A549 (cell line): ENCODE measurements at places on chromosomes 3 and 15. TPM values are rescaled to one million over a fixed set of nuclear protein-coding genes. Genes with fewer than 3 reads are reported as not detected.

GRCh38 chr15:55799291-55800212 lies 56.6 kb upstream of the PRTG start:
- DNase-seq: peak; percentile 63

The CCR9 gene
- polyA plus RNA-seq: not detected in 3 replicates

DNA sequence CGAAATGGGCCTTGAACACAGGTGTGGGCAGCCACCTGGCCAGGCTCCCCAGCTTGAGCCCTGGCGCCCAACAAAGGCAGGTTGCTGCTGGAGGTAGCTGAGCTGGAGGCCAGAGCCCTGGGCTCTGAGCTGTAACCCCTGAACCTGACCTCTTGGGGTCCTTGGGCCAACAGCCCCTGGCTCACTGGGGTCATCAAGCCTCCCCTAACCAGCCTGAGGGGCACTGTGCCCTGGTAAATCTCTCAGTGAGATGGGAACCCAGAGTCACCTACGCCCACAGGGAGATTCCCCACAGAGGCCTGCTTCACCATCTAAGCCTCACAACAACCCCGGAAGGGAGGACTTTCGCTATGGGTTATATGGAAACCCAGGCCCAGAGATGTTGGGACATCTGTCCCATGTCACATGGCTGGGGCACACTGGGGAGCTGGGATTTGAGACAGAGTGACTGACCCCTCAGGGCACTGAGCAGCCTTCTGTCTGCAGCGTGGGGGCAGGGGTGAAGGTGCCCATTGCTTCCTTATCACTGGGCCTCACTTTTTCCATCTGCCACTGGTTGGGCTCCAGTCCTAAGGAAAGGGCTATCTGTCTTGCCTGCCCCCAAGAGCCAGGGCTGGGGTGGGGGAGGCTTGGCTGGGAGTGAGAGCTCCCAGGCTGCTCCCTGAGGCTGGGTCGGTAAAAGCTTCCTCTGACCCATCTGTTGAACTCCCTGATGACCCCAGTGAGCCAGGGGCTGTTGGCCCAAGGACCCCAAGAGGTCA lies 59.1 kb downstream of the IQSEC1 start:
- DNase-seq: no peak

DNA sequence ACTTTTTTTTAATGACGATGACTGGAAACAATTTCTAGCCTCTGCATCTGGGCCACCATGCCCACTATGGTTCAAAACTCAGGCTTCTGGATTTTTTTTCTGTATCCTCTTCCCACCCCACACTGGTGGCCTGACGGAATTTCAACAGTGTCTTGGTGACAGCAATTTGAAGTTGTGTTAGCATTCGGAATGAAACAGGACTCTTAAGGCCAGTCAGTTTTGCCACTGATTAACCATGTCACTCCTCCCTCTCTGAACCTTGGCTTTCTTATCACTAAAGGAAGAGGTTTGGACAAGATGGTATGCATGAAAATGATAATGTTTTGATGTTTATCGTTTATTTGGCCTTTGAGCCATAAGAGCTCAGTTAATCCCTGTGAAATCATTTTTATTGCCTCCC lies 41.6 kb upstream of the BDH1 start:
- no peak for DNase-seq

GRCh38 chr15:76150513-76150912 lies 90.7 kb downstream of the TMEM266 start:
- DNase-seq: no peak

The CPA3 gene
- polyA plus RNA-seq: not detected in 3 replicates

The DAZL gene
- not detected in 3 replicates for polyA plus RNA-seq

GRCh38 chr15:28975766-28976179 lies 90.0 kb downstream of the APBA2 start:
- peak; percentile 69 for DNase-seq

GRCh38 chr3:113055961-113056360 lies 65.2 kb downstream of the GTPBP8 start:
- DNase-seq: no peak

The BOC gene
- 3.4 to 4.0 TPM (median 3.6 TPM) in 3 replicates for polyA plus RNA-seq

GRCh38 chr3:55828712-55829111 lies 341.6 kb upstream of the WNT5A start:
- no peak for DNase-seq

DNA sequence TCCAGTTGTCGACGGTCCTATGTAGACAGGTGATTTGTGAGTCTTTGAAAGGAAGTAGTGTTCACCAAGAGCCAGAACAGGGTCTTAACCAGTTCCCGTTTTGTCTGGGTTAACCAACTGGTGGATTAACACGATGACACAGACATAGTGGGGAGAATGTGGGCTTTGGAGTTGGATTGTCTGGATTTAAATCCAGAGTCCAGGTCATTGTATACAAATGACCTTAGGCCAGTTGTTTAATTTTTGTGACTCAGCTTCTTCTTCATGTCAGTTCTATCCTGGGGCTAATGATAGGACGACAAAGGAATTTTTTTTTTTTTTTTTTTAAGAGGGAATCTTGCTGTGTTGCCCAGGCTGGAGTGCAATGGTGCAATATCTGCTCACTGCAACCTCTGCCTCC lies 126.7 kb downstream of the LPP start:
- DNase-seq: no peak

DNA sequence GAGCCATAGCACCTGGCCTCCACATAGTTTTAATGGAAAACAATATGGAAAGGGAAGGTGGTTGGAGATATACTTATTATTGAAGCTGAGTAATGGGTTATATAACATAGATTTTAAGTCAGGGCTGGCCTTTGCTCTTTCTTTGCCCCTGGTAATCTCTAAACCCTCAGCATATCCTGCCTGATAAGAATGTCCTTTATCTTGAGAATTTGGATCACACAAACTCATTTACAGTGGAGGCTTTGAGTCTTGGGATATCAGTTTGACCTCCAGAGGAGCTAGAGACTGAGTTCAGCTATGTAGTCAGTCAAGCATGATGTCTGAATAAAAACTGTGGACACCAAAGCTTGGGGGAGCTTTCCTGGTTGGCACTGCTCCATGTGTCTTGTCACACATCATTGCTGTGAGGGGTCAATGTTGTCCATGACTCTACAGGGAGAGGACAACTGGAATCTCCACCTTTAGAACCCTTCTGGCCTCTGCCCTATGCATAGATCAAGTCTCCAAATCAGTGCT lies 9.0 kb upstream of the C3orf33 start:
- DNase-seq: no peak

DNA sequence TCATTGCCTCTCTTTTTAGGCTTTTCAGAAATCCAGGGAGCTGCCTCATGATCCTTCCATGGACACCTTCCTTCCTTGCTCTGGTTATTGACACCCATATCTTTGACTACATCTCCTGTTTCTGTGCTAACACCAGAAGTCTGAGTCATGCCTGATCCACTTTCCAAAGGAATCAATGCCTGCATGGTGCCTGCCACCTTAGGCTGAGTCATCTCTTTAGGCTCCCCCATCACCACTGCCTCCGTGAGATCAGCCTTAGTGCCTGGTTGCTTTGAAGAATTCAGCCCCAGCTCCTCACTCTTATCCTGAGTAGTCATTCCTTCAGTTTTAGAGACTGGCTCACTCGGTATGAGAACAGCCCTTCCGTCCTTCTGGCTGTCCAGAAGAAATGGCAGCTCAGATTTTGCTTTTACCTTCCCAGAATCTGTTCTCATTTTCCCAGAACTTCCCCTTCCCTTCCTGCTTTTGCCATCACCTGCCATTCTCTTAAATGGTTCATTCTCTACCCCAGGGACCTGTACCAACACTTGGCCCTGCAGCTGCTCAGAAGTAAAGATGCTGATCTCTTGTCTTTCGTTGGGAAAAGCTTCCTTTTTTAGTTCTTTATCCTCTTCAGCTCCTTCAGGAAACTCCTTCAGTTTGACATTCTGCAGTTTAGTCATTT lies 105.3 kb downstream of the MAP4 start:
- DNase-seq: peak; percentile 15

The SNX22 gene
- 0.73 to 1.1 TPM (median 0.91 TPM) in 3 replicates for polyA plus RNA-seq

GRCh38 chr3:16604433-16604832 lies 790 bp downstream of the DAZL start:
- no peak for DNase-seq

The CPLX3 gene
- polyA plus RNA-seq: not detected in 3 replicates

The CHDH gene
- polyA plus RNA-seq: 2.1 to 3.3 TPM (median 2.8 TPM) in 3 replicates

The VWA5B2 gene
- 0.37 to 0.48 TPM (median 0.47 TPM) in 3 replicates for polyA plus RNA-seq

The UCN2 gene
- 14.1 to 15.9 TPM (median 15.6 TPM) in 3 replicates for polyA plus RNA-seq

- DNase-seq: no peak
Measured at GRCh38 chr3:14374444-14374883, 27.9 kb upstream of the SLC6A6 start.

DNA sequence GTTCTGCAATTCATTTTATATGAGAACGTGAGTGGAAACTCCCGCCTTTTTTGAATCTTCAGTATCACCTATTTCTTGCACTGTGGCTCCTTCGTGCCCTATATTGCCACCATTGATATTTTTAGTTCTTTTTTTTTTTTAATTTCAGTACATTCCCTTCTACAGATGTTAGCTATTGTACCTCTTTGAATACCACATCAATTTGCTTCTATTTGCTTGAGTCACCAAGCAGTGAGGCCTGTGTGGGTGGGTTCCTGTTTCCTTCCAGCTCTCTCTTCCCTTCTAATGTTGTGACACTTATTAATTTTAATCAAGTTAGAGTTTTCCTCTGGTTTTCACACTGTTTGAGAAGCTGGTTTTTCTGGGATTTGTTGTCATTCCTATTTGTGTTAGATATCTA lies 8.7 kb downstream of the HACD2 start:
- DNase-seq: no peak

- DNase-seq: no peak
Measured at GRCh38 chr3:23376516-23377248, 173.6 kb downstream of the UBE2E2 start.

DNA sequence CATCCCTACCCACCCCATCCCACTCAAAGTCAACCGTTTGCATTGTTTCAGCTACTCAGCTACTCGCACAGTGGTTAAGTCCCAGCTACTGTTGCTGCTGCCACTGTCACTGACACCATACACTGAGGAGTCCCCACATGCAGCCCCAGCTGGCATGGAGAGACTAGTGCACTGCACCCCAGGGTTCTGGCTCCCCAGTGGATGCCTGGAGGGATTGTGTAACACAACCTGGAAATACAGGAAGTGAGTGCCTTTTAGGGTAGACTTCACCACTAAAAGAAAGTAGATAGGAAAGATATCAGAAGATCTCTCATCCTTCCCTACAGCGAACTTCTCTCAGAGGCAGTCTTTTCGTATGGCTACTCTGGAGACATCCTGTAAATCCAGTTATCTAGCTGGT lies 169.2 kb upstream of the STRIT1 start:
- DNase-seq: no peak

GRCh38 chr3:74217467-74217866 lies 397.0 kb downstream of the CNTN3 start:
- no peak for DNase-seq

- DNase-seq: no peak
Measured at GRCh38 chr3:170741756-170742529, 128.1 kb downstream of the RPL22L1 start.

- no peak for DNase-seq
Measured at GRCh38 chr3:87173776-87174175, 53.3 kb upstream of the CHMP2B start.

- no peak for DNase-seq
Measured at GRCh38 chr15:42226648-42227047, 18.5 kb upstream of the VPS39 start.

GRCh38 chr3:108914774-108915641 lies 38.7 kb downstream of the GUCA1C start:
- DNase-seq: peak; percentile 73

The RFC4 gene
- 68.8 to 76.7 TPM (median 69.8 TPM) in 3 replicates for polyA plus RNA-seq

DNA sequence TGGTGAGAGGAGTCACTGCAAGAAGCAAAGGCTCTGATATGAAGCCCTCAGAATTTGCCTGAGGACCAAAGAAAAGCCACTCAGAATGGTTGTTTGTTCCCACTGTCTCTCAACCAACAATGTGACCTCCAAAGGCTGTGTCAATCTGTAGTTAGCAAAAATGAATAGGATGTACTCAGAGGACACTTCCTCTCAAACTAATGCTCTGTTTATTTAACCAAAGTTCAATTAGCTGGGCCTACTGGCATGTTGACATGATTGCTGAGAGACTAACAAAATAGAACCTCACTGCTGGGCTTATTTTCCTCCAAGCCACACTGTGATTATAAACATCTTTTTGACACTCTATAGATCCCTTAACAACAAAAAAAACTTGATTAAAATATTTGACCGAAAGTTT lies 522.5 kb downstream of the OCA2 start:
- no peak for DNase-seq

The P3H2 gene
- polyA plus RNA-seq: 48.5 to 56.6 TPM (median 55.1 TPM) in 3 replicates

GRCh38 chr3:165195640-165196576 lies at the start of gene SLITRK3:
Gene SLITRK3 (minus strand): TSS chr3:165196384. CDS start chr3:165190830, 5,554 bp downstream.
- no peak for DNase-seq

DNA sequence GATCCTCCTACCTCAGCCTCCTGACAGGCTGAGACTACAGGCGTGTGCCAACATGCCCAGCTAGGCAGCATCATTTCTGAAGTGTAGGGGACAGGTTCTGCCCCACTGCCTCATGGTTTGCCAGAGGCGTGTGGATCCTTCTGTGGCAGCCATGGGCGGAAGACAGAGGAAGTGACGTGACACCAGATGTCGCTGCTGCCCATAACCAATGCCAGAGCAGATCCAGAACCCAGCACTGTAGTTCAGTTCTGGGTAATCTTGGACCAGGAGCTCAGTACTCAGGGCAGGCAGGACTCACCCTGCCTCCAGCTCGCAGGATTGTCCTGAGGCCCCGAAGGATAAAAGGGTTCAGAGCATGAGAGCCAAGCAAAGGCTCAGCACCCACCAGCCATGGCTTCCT lies 8.2 kb downstream of the RBPMS2 start:
- no peak for DNase-seq

The TCAIM gene
- polyA plus RNA-seq: 10.2 to 12.1 TPM (median 10.8 TPM) in 3 replicates

DNA sequence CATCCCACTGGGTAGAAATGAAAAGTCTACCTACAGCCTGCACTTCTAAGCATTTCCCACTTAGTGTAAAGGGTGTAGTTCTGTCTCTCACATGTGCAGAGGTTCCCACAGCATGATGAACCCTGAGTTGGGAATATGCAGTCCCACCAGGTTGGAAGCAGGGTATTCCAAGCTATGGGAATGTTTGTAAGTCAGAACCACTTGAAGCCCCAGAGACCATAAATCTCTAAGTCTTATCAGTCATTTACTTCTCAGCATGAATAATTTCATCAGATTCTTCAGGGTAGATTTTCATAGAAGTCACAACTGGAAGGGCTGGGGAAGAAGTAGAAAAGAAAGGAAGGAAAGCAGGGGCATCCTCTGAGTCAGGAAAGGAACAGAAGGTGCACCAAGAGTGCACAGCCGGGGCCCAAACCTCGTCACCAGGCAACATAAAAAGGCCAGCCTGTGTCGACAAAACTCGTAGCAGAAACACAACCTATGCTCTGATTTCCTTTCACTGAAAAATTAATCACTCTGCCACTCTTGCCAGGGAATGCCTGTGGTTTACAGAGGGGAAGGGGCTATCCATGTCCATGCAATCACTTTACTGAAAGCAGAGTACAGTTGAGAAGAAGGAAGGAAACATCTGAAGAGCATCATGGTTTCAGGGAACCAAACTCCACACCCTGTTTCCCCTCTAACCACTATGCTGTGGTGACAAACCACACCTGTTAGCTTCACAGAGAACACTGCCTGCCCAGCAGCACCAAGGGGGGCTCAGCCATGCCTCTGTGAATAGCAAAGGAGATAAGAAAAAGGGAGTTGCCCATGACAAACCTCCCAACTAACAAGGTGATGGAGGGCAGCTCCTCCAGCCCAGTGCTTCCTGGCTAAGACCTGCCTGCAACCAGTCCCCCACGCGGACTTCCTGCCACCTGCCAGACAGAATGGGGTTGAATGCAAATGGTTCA lies 40.5 kb downstream of the SH3BP5 start:
- no peak for DNase-seq

The ILDR1 gene
- not detected in 3 replicates for polyA plus RNA-seq

- no peak for DNase-seq
Measured at GRCh38 chr15:65258375-65259262, 28.1 kb downstream of the PARP16 start.

The MED12L gene
- 0.32 to 0.40 TPM (median 0.37 TPM) in 3 replicates for polyA plus RNA-seq

The ACSBG1 gene
- 0.03 to 0.15 TPM (median 0.05 TPM) in 3 replicates for polyA plus RNA-seq
